AG20443 (cell line): ENCODE measurements at places on chromosomes 11 and 22.
A peak's percentile ranks its signal among the peaks of the same experiment; 100 is the strongest.

- DNase-seq, result no peak
Measured at GRCh38 chr22:33083212-33083611, 25.0 kb upstream of the SYN3 start.

DNA sequence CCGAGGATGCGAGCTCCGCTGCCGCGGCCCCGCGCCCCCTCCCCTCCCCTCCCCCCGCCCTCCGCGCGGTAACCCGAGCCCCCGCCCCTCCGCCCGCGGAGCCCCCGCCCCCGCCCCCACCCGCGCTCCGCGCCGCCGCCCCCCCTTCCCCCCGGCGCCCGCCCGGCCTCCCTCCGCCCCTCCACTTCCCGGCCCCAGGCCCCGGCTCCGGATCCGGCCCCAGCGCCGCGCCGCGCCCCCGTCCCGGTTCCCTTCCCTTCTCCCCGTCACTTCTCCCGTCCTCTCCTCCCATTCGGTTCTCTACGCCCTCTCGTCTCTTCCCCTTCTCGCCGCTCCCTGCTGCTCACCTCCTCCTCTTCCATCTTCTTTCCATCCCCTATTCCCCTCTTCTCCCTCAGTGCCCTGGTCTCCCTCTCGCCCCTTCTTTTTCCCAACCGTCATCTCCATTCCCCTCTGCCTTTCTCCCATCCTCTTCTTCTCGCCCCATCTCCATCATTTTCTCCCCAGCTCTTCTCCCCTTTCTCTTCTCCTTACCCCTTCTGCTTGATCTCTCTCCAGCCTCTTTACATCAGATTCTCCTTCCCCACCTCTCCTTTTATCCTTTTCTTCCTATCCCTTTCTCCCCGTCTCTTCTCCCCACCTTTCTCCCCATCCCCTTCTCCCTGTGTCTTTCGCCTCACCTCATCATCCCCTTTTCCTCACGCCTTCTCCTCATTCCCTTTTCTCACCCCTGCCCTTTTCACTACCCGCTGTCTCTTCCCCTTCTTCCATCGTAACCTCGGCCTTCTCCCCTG, at the start of gene DCHS1:
Gene DCHS1, minus strand, starts transcription at position 20 of the 794 bp plus-strand sequence. CDS start 14,196 bp downstream, outside the sequence.
- peak; percentile 62 for DNase-seq

GRCh38 chr11:13003736-13004493, 5.2 kb upstream of the RASSF10 start:
- no peak for DNase-seq

- DNase-seq, result no peak
Measured at GRCh38 chr11:132648851-132649250, 883.5 kb downstream of the OPCML start.

DNA sequence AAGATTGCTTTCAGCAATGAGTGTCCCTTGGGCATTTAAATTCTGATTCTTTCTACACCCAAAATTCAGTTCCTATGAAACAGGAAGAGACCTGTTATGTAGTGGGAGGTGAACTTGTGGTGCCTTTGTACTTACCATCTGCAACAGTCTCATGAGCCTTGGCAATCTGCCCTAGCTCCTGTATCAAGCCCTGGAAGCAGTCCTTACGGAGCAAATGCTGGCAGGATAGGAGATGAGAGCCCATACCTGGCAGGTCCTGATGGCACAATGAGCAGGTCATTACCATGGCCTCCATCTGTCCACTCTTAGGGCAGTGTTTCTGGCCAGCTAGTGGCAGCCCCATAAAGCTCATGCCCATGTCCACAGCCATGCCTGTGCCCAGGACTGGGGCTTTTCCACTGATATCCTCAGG, 10.8 kb downstream of the TRIM66 start:
- DNase-seq, result peak; percentile 38

DNA sequence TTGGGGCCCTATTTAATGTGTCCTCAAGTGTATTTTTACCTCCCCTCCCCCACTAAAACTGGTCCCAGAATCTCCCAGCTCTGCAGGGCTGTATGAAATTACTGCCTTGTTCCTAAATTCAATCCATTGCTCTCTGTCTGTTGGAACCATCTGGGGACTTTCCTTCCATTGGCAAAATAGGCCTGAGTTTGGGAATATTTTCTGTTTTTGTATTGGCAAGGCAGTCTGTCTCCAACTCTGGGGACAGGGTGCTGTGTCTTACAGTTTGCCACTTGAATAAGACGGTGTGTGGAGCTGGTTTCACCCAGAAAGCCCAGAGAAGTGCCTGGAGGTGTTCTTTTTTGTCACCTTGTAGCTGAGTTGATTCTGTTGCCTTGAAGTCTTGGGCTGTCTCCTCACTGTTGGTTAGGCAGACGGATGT, 1.3 kb downstream of the PACS1 start:
- no peak for DNase-seq

DNA sequence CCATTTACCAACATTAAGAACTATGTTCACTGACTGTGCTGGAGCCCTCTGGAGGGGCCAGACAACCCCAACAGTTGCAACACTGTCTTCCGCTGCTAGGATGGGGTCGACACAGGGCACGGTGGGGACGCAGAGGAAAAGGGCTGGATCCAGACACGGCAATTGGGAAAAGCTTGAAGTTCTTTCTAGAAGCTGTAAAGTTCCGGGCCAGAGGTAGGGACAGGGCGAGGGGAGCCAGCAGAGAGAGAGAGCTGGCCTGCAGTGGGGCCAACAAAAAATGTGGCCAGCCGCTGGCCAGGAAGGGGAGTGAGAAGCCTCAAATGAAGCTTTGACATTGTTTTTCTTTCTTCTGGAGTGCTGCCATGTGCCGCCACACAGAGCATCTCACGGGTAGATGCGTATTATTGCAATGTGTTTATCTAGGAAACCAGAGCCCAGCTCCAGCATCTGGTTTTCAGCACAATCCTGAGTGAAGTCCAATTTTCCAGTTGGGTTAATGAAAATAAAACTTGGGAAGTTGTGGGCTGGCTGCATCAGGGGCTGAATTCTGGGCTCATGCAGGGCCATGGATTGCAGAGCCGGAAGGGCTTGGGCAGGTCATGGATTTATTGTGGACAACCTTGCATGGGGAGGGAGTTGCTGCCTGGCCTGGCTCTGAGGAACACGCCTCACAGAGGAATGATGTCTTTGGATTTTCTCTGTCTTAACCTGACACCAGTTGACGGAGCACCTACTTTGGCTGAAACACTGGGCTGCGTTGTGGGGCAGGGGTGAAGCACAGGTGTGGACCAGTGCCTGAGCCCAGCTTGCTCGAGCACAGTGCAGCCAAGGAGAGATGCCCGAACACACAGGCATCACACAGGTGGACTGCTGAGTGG, 67.6 kb upstream of the AMPD3 start:
- peak; percentile 77 for DNase-seq

DNA sequence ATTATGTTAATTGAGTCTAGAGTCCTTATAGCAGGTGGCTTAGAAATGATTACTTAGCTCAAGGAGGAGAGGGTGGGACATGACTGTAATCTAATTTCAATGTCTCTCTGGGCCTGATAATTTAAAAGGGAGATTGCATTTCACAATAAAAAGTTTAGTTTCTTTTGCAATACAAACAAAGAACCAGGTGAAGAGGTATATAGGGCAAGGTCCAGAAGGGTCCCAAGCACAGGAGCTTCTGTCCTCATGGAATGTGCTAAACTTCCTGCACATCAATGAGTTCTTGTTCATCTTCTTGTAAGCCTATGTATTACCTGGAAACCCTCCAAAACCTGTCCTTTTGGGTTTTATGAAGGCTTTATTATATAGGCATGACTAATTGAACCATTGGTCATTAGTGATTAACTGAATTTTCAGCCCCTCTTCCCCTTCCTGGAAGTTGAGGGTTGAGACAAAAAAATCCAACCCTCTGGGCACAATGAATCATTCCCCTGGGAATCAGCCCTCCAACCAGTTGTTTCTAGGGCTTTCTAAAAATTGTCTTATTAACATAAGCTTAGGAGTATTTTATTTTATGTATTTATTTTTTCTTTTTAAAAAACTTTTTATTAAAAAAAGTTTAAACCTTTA, 37.6 kb downstream of the MS4A2 start:
- DNase-seq, result no peak

DNA sequence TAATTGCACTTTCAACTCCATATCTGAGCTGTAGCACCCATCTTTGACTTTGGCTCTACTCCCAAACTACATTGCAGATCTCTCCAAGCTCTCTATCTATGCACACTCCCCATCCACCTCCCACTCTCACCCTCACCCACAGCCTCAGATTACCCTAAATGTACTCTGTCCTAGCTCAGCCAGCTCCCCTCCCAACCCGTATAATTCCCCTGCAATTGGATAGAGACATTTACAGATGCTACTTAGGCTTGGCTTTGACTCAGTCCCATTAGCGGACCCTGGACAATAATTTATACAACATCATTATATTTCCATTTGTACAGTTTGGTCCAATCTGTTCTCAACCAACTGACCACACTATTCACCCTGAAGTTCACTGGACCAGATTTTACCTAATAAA, 338.9 kb upstream of the ANO3 start:
- no peak for DNase-seq

DNA sequence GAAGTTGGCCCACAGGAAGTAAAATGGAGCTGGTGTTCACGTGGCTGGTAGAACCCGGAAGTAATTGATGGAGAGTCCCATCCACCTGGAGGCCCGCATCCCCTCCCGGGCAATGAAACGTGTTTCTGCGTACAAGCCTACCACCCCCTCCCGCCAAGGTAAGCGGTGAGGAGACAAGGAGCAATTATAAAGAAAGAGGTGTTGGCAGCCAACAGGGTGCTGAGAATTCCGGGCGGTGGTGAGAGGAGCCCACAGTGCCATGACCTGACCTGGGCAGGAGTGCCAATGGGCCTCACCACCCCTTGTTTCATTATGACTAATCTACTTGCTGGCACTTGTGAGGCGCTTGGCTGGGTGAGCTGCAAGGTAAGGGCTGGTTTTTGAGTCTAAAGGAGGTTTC, 83.8 kb upstream of the BID start:
- DNase-seq, result no peak

DNA sequence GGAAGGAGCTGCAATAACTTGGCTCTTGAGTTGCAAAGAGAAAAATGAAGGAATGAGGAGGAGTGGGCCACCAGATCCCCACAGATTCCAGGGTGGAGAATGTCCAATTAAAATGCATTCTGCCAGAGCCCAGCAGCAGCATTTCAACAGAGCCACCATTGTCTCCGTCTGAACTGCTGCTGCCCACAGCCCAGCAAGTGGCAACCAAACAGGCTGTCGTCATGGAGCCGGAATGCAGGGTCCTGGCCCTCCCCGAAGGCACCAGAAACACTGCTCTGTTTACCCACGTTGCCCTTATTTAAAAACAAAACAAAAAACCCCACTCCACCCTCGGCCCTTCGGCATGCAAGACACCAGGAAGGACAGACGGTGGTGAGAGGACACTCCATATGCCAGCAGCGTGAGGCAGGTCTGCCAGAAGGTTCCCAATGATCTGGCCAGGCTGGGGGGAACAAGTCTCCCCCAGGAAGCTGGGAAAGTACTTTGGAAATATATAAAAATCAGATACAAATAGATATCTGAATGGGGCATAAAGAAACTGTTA, 32.5 kb downstream of the PLEKHA7 start:
- DNase-seq, result peak; percentile 56

- no peak for DNase-seq
Measured at GRCh38 chr11:94194712-94195111, 66.1 kb downstream of the PANX1 start.

GRCh38 chr11:88310246-88310645, 27.3 kb downstream of the CTSC start:
- DNase-seq, result no peak

GRCh38 chr11:112961146-112961668, at the start of gene NCAM1:
Gene NCAM1, plus strand, starts transcription at chr11:112961420.
- DNase-seq, result peak; percentile 46

DNA sequence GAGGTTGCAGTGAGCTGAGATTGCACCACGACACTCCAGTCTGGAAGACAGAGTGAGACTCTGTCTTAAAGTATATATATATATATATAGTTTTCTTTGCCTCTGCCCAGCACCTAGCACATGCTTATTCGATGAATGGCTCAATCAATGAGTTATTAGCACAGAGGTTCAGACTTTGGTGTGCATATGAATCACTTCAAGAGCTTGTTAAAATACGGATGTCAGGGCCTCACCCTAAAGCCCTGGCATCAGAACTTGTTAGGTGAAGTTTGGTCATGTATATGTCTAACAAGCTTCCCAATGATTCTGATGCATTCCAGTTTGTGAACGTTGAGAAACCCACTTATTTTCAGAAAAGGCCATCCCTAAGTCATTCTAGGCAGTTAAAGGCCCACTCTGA, 21.8 kb upstream of the TMEM86A start:
- no peak for DNase-seq

GRCh38 chr22:46918197-46918596, 155.7 kb downstream of the TBC1D22A start:
- DNase-seq, result no peak

GRCh38 chr22:41482319-41482935, 13.5 kb downstream of the ACO2 start:
- peak; percentile 33 for DNase-seq

- DNase-seq, result no peak
Measured at GRCh38 chr11:37078521-37078920, 480.5 kb upstream of the RAG2 start.

DNA sequence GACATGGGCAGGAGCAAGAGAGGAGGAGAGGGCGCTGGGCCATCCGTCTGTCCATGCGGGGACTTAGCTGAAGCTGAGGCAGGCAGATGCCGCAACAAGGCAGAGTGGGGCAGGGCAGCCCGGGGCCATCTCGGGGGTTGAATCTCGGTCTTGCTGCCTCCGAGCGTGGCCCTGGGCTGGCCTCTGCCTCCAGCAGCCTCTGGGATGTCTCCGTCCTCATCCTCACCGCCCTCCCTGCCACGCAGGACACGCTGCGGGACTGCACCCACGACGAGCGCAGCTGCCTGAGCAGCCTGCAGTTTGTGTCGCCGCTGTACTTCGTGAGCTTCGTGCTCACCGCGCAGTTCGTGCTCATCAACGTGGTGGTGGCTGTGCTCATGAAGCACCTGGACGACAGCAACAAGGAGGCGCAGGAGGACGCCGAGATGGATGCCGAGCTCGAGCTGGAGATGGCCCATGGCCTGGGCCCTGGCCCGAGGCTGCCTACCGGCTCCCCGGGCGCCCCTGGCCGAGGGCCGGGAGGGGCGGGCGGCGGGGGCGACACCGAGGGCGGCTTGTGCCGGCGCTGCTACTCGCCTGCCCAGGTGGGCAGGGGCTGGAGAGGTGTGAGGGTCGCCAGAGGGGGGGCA, 108.4 kb downstream of the CACNA1I start:
- no peak for DNase-seq

- no peak for DNase-seq
Measured at GRCh38 chr11:16403851-16404250, 47.5 kb upstream of the SOX6 start.

DNA sequence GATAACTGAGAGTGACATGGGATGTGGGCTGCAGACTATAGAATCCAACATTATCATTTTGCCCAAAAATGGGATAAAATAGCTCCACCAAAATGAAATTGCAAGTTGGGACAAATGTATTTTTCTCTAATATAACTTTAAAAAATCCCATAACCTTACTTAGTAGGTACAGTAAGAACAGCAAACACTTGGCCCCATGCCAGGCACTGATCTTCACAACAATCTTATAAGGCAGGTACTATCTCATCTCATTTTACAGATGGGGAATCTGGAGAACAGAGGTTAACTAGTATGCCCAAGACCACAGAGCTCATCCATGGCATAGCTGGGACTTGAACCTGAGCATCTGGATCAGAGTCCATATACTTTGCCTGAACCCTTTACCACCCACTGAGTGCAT, 13.5 kb upstream of the ARHGEF17 start:
- DNase-seq, result no peak
